Esophagus squamous epithelium (tissue), 5 donors: ENCODE measurements at places on chromosomes 7 and 10.

GRCh38 chr10:32149252-32149955 is 93.2 kb upstream of the KIF5B start:
- DNase-seq, result no peak

DNA sequence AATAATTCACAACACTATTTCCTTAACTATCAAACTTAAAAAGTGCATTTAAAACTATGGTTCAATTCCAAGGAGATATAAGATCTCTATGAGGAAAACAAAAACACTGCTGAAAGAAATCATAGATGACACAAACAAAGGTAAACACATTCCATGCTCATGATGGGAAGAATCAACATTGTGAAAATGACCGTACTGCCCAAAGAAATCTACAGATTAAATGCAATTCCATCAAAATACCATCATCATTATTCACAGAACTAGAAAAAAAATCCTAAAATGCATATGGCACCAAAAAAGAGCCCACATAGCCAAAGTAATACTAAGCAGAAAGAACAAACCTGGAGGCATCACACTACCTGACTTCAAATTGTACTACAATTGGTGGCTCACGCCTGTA is 159.9 kb upstream of the EEPD1 start:
- no peak for DNase-seq

- DNase-seq, result no peak
These were observed 1.0 kb downstream of the UBTD1 start for GRCh38 chr10:97499561-97500296.

GRCh38 chr7:104240401-104240800 is 32.6 kb upstream of the ORC5 start:
- DNase-seq, result no peak

- no peak for DNase-seq
These were observed 102.1 kb downstream of the DOCK4 start for GRCh38 chr7:112104120-112104519.

- no peak for DNase-seq
These were observed 13.5 kb downstream of the CCL26 start for GRCh38 chr7:75758491-75758890.

GRCh38 chr7:8128449-8129317 is 133.3 kb downstream of the ICA1 start:
- no peak for DNase-seq

DNA sequence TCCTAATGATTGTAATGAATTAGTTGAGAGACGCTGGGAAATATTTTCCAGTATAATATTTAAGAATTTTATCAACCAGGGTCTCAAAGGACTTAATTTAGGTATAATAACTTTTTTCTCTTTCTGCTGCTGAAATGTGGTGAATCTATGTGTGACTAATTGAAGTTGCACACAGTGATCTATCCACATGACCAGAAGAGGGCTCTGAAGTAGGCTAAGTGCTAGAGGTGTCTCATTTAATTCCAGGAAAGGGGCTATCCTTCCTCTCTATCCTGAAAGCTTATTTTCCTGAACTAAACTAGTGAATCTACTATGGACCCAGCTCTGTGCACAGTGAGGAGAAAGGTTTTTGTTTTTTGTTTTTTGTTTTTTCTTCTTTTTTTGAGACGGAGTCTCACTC is 294.4 kb upstream of the MYO3A start:
- DNase-seq, result no peak

- no peak for DNase-seq
These were observed 66.2 kb downstream of the COL13A1 start for GRCh38 chr10:69867699-69868558.

- no peak for DNase-seq
These were observed 41.5 kb upstream of the SLC39A12 start for GRCh38 chr10:17910125-17910789.

GRCh38 chr7:81811956-81812865 is 42.4 kb upstream of the HGF start:
- DNase-seq, result no peak

DNA sequence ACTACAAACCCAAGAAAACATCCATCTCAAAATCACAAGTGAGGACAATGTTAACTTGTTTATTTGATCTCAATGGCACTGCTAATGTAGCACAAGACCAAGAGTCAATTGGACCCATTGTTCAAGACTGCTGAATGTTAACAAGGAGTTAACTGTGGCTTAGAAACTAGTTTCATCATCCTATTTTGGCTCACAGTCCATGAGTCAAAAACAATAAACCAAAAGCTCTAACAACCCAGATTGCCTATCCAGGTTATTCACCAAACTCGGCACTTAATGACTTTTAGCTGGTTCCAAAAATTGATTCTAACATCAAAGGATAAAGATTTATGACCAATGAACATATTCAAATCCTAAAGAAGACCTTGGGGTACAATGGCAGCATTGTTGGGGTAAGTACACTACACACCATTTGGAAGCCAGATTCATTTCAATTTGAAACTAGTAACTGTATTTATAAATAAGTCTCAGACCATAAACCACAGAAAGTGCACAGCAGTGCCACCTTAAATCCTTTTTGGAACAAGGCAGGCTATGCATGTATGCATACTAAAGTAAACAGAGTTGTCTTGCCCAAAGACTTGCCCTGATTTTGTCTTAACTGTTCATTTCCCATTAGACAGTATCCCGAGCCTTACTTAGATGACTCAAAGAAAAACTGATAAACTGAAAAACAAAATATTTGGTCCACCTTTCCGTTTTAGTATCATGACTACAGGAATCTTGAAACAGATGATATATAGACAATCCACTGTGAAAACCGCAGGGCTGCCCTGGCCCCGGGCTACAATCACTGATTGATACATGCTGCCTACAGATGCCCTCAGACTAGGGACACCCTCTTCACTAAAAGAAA is 84.5 kb downstream of the SRPK2 start:
- no peak for DNase-seq

- no peak for DNase-seq
These were observed 177.3 kb upstream of the MBL2 start for GRCh38 chr10:52949899-52950298.

GRCh38 chr10:62707810-62708209 is 96.7 kb upstream of the ADO start:
- no peak for DNase-seq

- no peak for DNase-seq
These were observed 5.0 kb downstream of the PAXIP1 start for GRCh38 chr7:154997840-154998370.

DNA sequence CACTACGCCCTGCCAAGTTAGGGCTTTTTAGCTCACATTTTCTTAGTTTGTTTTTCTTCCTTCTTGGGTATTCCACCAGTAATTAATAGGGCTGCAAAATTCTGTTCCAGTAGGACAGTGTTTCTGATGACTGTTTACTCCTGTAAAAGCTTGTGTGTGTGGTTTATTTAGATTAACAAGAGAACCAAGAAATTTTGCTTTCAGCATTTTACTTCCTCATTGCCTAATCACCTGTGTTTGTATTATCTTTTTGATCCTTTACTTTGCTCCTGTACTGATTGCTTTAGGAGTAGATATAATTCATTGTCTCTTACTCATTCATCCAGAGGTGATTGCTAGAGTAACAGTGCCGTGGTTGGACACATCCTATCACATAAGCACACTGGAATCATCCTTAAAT is 27.7 kb downstream of the TDRD1 start:
- DNase-seq, result no peak

DNA sequence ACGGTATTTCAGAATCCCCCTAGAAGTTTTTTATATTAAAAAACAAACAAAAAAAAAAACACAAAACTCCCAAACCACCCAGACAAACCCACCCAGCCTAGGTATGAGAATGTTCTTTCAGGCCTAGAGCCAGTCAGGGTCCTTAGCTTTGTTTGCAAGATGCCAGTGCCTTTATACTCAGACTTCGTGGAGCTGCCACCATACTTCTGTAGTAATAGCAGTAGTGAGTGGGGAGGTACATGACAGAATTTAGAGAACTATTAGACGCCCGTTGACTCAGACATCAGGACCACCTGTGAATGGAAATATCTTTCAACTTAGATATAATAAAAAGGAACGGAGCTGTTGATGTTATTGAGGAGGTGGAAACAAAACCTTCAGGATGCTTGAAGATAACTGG is 138.2 kb upstream of the MKLN1 start:
- no peak for DNase-seq

DNA sequence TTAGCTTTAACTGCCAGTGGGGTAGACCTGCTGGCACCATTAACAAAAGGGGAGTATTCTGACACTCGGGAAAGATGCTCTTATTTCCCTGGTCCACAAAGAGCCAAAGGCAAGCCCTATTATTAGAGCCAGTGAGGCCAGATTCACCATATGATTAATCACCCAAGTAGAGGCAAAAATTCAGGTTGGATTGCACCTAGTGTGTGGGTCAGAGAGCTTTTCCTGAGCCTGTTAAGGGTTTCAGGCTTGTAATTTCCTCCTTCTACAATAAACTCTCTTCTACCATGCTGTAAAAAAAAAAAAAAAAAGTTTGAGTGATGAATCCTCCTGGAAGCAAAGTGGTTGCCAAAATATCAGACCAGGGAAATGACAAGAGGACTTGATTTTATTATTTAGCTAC is 163.5 kb downstream of the MBL2 start:
- DNase-seq, result no peak

- DNase-seq, result no peak
These were observed 62.8 kb upstream of the PRKCQ start for GRCh38 chr10:6642876-6643275.

DNA sequence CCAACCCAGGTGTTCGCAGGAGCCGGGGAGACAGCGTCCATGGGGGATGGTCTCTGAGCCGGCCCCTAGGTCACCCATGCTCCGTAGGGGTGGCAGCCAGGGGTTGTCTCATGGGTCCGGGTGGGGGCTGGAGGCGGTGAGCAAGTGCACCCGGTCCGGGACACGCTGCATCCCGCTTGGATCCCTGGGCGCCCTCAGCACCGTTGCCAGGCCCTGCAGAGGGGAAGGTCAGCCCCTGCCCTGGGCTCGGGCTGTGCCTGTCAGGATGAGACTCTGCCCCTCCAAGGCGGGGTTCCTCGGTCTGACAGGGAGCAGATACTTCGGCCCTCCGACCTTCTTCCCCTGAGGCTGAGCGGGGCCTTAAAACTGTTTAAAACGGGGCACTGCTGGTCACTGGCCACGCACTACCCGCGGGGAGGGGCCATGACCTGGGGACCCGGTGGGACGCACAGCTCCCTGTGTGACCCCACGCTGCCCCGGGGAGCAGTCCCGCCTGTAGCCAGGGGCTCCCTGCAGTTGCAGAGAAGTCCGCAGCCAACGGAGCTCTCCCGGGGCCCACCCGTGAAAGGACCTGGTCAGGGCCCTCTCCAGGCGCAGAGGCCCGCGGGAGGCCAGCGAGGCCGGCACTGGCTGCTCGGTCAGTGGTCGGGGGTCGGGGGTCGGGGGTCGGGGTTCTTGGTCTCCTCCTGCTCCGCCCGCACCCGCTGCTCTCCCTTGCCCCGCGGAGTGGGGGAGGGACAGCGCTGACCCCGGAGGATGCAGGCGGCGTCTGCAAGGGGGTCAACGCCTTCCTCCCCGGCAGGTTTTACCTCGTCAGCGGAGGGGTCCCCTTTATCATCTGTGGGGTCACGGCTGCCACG is 33.4 kb upstream of the KNDC1 start:
- no peak for DNase-seq

- DNase-seq, result no peak
These were observed 22.9 kb downstream of the ABRAXAS2 start for GRCh38 chr10:124824507-124824906.

DNA sequence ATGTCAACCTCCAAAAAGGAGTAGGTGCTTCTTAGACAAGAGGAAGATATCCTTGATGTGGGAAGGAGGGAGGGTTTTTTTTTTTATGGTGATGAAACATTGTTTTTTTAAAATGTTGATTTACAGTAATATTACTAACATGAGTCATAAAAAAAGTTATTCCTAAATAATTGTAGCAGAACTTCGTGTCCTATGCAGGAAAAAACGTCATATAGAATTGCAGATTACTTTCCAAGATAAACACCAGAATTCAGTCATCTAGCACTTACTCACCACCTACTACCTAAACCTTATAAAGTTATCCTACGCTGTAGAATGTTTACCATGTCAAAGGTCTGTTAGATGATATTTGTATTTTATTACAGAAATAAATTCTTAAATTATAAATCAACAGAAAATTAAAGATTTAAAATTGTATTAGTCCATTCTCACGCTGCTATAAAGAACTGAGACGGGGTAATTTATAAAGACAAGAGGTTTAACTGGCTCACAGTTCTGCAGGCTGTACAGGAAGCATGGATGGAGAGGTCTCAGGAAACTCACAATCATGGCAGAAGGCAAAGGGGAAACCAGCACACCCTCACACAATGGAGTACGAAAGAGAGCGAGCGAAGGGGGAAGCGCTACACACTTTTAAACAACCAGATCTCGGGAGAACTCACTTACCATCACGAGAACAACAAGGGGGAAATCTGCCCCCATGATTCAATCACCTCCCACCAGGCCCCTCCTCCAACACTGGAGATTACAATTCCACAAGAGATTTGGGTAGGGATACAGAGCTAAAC is 105.2 kb upstream of the NEBL start:
- DNase-seq, result no peak

- no peak for DNase-seq
These were observed 42.5 kb upstream of the LRGUK start for GRCh38 chr7:134084488-134085144.

DNA sequence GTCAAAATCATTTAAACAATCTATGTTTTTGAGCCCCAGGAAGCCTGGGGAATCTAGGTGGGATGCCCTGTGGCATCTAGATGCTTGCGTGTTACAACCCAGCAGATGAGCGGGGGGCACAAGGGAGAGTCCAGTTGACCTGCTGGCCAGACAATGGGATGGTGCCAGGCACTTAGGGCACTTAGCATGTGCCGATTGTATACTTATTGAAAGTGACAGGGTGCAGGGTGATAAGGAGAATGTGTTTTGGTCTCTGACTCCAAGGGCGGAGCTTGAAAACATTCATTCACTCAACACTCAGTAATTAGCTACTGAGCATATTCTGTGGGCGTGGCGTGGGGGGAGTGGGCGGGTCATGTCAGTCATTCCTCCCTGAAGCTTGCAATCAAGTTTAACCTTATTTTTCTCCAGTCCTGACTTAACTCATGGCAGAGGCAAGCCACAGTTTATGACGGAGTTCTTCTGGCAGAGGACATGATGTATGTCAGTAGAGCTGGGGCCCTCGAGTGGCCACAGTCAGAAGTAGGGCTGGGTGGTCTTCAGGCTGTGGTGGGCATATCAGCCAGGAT is 115.1 kb downstream of the PRKCQ start:
- DNase-seq, result no peak

GRCh38 chr7:74525140-74525539 is 71.4 kb downstream of the GTF2IRD1 start:
- DNase-seq, result no peak

- DNase-seq, result no peak
These were observed 174.3 kb downstream of the IMMP2L start for GRCh38 chr7:111388016-111388415.

DNA sequence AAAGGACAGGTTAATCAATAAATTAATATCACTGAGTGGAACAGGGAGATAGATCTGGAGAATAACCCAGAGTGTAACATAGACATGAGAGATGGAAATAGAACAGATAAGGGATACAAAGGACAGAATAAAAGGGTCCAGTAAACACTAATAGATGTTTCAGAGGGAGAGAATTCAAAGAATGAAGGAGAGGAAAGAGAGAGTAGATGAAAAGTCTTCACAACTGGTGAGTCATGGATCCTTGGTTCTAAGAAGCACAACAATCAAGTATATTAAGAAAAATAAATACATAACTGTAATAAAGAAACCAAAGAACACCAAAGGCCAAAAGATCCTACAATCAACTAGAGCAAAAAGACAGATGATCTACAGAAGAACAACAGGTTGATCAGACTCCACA is 66.3 kb downstream of the BEND7 start:
- no peak for DNase-seq
